ENCODE measurements at places on chromosomes 3 and 15. TPM values are rescaled to one million over a fixed set of nuclear protein-coding genes. Genes with fewer than 3 reads are reported as not detected.

TMOD2 gene
- total RNA-seq = 2.1 TPM

CPA3 gene
- total RNA-seq = 0.74 TPM

CD200 gene
- total RNA-seq = 0.62 TPM

DNA sequence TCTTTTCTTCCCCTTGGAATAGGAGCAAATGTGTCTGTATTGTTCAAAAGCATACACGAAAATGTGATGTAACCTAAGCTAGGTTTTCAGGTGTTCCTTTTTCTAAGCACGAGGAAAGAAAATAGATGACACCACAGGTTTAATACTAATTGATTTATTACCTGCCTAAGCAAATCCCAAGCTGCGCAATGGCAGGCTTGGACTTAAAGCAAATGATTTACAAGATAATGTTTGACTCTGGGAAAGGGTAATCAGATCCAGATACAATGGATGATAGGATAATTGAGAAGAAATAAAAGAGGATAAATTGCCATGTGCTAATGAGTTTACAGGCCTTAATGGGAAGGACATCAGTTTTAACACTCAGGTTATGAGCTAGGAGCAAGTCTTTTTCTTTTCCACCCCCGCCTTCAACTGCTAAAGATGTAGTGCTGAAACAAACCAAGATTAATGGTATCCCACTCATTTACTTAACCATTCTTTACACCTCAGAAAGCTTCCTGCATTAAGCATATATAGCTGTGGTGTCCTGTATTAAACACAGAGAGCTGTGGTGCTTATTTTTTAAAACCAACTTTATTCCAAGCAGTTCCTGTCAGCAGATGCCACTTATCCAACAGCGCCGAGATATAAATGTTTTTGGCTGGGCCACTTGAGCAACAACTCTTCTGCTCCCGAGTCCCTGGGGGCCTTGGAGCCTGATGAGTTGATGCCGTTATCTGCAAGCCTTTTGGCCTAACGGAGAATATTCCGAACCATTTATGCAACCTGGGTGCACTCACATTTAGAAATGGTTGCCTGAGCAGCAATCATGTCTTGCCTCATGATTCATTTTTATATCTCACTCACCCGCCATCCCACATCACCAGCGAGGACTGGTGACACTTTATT lies 205.5 kb downstream of the MECOM start:
- DNase-seq = no peak
- no peaks in the 10 kb centered on the region for H3K4me1 ChIP-seq
- no peak overlapping the region for H3K4me3 ChIP-seq
- no peak overlapping the region for H3K27ac ChIP-seq
- H3K36me3 ChIP-seq = no peaks in the 10 kb centered on the region

DNA sequence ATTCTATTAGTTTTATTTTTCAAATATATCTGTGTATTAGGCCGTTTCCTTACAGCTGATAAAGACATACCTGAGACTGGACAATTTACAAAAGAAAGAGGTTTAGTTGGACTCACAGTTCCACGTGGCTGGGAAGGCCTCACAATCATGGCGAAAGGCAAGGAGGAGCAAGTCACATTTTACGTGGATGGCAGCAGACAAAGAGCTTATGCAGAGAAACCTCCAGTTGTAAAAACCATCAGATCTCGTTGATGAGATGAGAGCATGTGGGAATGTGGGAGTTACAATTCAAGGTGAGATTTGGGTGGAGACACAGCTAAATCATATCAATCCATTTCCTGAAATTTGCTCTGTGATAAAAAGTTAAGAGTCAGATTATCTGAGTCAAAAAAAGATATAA lies 2.3 kb upstream of the GOLGA8A start:
- no peaks in the 10 kb centered on the region for H3K36me3 ChIP-seq
- peaks cover 13% of the 10 kb centered on the region for H3K4me1 ChIP-seq
- H3K4me3 ChIP-seq = no peak overlapping the region
- H3K27me3 ChIP-seq = no peaks in the 10 kb centered on the region
- no peak for DNase-seq
- H3K27ac ChIP-seq = no peak overlapping the region

DNA sequence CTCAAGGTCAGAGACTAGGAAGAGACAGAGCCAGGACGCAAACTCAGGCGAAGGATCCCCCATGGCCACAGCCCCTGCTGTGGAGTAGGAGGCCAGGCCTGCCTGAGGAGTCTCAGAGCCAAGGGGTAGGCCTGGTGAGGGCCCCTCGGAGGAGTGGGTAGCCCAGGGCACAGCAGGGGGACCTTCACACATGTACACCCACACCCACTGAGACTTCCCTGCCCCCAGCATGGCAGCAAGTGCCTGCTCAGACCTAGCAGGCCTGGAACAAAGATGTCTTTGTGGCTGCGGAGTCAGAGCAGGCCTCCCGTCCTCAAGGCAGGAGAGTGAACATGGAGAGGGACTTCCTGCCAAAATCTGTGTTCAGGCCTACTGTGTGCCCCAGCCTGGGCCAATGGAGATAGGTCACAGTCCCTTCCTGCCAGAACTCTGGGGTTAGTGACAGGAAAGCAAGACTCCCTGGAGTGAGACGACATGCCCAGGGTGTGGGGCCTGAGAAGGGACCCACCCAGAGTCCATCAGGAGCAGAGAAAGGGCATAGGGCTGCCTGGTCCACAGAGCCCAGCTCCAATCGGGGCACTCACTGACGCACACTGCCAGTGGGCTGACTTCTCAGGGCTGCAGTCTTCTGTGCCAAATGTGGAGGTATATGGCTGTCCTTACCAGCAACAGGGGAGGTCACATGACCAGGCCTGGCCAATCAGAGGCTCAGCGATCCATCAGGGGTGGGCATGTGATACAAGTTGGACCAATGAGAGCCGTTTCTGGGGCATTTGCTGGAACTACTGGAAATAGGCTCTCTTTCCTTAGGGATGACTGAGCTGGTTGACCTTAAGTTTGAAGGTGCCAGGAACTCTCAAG lies 2.3 kb downstream of the GRIP2 start:
- peak; percentile 91 for DNase-seq
- H3K4me3 ChIP-seq = peak overlapping the region; percentile 73
- H3K27ac ChIP-seq = peak overlapping the region; percentile 83
- H3K36me3 ChIP-seq = no peaks in the 10 kb centered on the region
- H3K4me1 ChIP-seq = peaks cover 74% of the 10 kb centered on the region

DNA sequence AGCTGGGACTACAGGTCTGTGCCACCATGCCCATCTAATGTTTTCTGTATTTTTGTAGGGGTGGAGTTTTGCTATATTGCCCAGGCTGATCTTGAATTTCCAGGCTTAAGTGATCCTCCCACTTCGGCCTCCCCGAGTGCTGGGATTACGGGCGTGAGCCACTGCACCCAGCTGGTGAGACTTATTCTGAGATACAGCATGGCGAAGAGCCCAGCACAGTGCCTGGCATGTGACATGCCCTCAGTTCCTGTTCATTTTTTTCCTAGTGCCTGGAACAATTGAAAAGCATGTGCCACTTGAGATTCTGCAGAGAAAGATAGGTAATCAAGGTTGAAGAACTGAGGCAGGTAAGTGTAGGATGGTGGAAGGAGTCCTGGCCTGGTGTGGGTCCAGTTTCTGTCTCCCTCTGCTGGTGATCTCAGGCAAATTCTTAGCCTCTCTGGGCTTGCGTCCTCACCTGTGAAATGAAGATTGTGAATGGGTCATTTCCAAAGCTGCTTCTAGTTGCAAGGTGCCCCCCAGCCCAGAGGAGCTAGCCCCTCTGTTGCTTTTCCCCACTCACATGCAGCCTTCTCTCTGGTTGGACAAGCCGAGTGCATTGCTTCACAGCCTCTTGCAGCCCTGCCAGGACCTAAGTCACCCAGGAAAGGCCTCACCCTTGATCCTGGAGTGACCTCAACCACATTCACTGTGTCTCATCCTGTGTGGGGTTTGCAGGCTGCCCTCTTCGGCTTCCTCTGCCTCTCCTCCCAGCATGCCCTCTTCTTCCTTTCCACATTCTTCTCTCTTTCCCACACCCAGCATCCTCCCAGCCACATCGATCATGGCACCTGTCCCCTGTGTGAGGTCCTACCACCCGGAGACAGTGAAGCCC lies 4.3 kb upstream of the RHCG start:
- H3K27me3 ChIP-seq = peaks cover 19% of the 10 kb centered on the region
- H3K36me3 ChIP-seq = no peaks in the 10 kb centered on the region
- no peaks in the 10 kb centered on the region for H3K4me1 ChIP-seq
- no peak overlapping the region for H3K4me3 ChIP-seq
- no peak overlapping the region for H3K27ac ChIP-seq
- no peak for DNase-seq

DNA sequence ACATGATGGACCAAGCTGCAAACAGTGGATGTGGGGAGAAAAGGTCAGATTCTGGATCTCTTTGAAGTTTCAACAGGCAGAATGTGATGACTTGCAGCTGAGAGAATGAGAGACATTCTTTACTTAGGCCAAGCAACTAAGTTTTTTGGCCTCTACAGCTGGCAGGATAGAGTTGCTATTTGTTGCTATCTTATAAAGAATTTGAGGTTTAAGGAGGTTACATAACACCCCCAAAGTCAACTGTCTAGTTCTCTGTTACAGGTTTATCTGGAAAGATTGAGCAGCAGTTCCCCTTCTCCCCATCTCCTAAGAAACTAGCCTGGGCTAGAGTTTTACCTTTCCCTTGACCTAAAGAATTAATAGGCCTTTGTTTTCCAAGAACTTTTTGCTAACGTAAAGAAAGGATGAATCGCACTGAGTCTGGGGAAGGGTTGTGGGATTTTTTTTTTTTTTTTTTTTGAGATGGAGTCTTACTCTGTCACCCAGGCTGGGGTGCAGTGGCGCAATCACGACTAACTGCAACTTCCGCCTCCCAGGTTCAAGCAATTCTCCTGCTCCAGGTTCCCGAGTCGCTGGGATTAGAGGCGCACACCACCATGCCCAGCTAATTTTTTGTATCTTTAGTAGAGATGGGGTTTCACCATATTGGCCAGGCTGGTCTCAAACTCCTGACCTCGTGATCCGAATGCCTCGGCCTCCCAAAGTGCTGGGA lies 26.6 kb upstream of the SLMAP start:
- H3K27me3 ChIP-seq = no peaks in the 10 kb centered on the region
- DNase-seq = no peak
- no peaks in the 10 kb centered on the region for H3K36me3 ChIP-seq
- H3K4me3 ChIP-seq = no peak overlapping the region

DNA sequence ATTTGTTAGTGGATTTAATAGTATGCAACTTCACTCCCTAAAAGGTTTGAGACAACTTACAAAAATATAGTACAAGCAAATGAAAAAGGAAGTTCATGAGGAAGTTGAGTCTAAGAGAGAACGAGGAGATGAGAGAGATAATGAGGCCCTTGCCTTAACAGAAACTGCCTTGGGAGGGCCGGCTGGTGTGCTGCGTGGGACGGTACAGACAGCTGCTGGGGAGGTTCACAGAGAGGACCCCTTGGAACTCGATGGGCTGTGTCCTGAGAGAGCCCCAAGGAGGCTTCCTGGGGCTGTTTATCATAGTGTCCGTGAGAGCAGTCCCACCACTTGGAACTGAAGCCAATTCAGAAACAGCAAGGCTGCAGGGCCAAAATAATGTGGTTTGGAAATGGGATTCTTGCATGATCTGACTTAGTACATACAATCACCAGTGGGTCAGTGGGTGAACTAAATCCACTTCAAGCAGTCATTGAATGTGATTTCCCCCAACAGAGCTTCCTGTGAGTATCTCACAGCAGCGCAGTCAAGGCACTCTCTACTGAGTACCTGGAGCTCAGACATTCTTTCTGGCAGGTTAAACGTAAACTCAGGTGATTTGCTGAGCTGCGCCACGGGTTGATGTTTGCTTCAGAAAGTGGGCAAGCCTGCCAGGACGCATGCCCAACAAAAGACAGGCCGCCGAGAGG lies 90.8 kb downstream of the CRTC3 start:
- H3K36me3 ChIP-seq = no peaks in the 10 kb centered on the region
- H3K27me3 ChIP-seq = no peaks in the 10 kb centered on the region
- DNase-seq = no peak
- H3K27ac ChIP-seq = no peak overlapping the region
- peaks cover 20% of the 10 kb centered on the region for H3K4me1 ChIP-seq
- H3K4me3 ChIP-seq = no peak overlapping the region

GRCh38 chr3:17811646-17812045 lies 69.2 kb upstream of the TBC1D5 start:
- H3K27ac ChIP-seq = no peak overlapping the region
- H3K36me3 ChIP-seq = no peaks in the 10 kb centered on the region
- H3K4me3 ChIP-seq = no peak overlapping the region
- no peaks in the 10 kb centered on the region for H3K27me3 ChIP-seq

DNA sequence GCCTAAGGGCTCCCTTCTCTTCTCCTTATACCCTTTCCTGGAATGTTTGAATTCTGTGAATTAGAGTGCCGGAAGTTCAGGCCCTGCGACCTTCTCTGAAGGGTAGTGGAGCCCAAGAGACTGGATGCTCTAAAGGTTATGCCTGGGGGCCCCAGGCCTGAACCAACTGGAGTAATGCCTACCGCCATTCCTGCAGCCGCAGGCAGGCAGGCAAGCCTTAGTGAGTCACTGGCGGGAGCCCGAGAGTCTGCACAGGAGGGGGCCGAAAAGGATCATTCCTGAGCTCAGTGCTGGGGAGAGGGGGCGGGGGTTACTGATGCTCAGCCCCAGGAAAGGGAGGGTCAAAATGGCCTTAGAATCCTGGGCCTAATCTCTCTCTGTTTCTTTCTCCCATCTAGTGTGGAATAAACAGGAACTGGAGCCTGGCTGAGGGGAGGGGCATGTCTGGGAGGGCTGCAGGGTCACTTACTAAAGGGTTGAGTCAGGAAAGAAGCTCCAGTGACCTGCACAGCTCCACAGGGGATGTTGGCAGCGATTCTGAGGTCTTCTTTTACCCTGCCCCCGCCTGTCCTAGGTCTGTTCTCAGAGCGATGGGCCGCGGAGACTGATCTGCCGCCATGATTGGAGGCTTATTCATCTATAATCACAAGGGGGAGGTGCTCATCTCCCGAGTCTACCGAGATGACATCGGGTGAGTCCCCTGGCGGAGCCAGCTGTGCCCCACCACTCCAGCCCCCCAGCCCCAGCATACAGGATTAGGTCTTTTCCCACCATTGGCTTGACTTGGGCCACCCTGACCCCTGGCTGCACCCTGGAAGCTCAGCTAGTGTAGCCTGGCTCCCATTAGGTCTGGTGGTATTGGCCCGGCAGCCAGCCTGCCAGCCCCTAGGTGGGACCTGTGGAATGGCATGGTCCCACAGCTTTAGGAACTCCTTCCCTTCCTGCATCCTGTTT lies 2.0 kb downstream of the AP2M1 start:
- peaks cover 64% of the 10 kb centered on the region for H3K36me3 ChIP-seq
- DNase-seq = peak; percentile 83
- H3K4me3 ChIP-seq = peak overlapping the region; percentile 100
- peak overlapping the region; percentile 96 for H3K27ac ChIP-seq

DNA sequence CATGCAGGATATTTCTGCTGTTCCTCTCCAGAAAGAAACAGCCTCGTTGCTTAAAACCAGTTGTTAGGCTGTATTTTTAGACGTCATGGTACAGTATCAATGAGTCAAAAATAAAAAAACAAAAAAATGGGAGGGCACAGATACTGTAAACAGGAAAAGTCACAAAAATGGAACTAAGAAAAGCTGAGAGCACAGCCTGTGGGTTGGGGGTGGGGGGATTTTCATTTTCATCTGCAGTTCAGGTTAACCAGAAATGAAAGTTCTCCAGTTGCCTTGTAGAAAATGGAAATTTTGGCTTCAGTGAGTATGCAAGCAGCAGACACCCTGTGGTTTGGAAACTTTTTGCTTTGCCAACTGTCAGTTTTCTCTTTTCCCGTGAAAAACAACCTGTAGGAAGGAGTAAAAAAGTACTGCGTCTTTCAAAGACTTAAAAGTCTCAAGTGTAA lies 59.0 kb downstream of the FRMD4B start:
- H3K27me3 ChIP-seq = no peaks in the 10 kb centered on the region
- H3K27ac ChIP-seq = no peak overlapping the region
- H3K36me3 ChIP-seq = no peaks in the 10 kb centered on the region
- no peak for DNase-seq
- no peaks in the 10 kb centered on the region for H3K4me1 ChIP-seq
- no peak overlapping the region for H3K4me3 ChIP-seq

Data from psoas muscle (tissue), 8 donors.